ENCODE measurements at places on chromosomes 2 and 18.

- no peak for DNase-seq
Observed at GRCh38 chr2:200408428-200409316, 101.2 kb downstream of the KCTD18 start.

DNA sequence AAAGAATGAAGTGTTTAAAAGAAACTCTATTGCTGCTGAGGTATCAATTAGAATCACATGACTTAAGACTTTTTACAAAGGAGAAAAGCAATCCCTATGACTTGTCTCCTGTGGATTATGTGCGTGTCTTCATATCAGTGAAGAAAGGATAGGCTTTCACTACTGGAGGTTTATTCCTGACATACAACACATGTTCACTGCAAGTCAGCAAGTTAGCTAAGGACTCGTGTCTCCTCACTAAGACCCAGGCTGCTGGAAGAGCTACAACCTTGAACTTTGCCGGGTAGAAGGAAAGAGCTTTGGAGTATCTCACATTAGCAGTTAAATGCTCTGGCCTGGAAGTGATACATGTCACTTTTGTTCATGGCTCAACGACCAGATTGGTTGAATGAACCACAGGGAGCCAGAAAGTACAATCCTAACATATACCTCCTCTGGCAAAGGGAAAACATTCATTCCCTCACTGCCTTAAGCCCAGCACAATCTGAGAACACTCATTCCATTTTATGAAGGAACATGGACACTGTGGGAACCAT, 215.3 kb downstream of the RNF152 start:
- no peak for DNase-seq

DNA sequence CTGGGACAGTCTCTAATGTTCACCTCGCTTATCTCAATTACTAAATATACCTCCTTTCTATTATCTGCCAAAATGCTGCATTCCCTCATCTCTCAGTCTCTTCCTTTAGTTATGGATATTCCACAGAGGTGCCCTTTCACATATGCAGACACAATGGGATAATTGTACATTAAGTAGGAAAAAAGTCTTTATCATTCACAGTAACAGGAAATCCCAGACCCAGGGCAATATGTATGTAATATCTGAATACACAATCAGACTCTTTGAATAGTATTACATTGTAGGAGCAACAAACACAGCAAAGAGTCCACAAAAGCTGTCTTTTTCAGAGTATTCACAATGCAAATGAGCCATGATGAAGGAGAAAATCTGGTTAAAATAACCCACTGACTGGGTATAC, 1399.0 kb upstream of the ZEB2 start:
- DNase-seq, result no peak

- no peak for DNase-seq
Observed at GRCh38 chr2:18009891-18010290, 131.4 kb downstream of the KCNS3 start.

DNA sequence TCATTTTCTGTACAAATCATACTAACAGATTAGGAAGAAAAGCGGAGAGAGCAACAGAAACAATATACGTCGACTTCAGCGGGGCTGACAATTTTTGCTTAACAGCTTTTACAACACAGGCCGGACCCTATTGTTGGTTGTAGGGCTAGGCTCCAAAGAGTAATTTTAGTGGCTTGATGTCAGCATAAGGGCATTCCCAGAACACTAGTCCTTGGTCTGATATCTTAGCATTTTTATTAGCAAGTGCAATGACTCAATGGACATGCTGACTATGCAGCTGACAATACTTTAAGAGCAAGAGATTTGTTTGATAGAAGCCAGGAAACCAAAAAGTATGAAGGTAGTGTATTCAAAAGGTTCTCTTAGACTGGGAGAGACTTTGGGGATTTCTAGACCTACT, 209.9 kb downstream of the LNPK start:
- no peak for DNase-seq

DNA sequence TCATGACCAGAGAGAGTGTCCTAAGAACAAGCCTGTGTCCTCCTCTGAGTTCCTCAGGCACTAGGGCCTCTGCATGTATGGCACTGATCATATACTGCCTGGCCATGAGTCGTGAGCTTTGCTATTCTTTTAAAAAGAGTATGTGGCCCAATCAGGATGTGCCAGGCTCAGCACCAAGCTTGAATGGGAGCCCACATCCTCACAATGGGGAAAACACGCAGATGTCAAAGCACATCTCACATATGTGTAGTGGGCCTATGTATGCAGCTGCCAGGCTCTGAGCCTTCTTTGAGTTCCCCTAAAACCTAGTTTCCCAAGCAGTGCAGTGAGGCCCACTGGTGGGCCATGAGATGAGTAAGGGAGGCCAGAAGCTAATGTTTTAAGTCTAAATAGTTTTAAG, 69.9 kb upstream of the SLC1A4 start:
- DNase-seq, result no peak

DNA sequence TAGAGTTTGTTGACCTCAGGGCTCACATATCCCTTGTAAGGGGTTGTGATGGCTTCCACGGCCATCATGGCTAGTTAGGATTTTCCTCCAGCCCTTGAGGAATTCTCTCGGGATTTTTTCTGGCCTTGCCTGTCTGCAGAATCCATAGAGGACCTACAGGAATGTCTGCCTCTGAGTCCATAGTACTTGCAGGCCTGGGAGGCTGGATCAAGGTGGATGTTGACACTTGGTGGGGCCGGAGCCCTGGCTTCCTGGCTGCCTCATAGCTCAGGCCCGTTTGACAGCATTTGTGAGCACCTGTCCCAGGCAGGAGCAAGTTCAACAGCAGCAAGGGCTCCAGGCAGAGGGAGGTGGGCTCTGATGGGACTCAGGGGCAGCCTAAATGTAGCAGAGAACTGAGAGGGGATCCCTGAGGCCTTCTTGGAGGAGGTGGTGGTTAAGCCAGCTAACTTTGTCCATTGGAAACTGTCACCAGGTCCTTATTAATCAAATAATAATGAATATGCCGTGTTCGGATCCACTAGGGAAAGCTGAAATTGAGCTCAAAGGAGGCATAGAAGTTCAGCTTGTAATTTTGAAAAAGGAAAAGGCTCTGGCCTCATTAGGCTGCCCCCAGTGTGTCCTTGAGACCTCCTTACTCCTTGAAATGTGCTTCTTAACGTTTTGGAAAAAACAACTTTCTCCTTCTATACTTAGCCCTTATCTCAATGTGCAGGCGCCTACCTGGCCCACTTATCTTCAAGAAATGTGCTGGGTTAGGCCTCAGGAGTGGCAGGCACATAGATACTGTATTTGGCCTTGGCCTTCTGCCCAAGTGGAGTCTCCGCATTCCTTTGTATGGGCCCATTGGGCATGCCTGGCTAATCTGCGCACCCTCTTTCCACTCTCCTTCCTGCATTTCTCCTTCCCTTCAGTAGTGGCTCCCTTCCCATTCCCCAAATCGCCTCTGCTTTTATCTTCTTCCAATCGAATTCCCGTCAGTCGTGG, 66.9 kb downstream of the HPCAL1 start:
- no peak for DNase-seq

- no peak for DNase-seq
Observed at GRCh38 chr2:39091543-39091942, 29.3 kb downstream of the SOS1 start.

DNA sequence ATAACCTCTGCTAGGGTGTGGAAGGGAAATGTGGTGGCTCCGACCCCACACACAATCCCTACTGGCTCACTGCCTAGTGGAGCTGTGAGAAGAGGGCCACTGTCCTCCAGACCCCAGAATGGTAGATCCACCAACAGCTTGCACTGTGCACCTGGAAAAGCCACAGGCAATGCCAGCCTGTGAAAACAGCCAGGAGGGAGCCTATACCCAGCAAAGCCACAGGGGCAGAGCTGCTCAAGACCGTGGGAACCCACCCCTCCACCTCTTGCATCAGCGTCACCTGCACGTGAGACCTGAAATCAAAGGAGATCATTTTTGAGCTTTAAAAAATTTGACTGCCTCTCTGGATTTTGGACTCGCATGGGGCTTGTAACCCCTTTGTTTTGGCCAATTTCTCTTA, 249.0 kb upstream of the CDH2 start:
- no peak for DNase-seq
